ENCODE measurements at places on chromosomes 4 and X.

GRCh38 chr4:4627111-4627510 lies 85.3 kb upstream of the STX18 start:
- DNase-seq: no peak

DNA sequence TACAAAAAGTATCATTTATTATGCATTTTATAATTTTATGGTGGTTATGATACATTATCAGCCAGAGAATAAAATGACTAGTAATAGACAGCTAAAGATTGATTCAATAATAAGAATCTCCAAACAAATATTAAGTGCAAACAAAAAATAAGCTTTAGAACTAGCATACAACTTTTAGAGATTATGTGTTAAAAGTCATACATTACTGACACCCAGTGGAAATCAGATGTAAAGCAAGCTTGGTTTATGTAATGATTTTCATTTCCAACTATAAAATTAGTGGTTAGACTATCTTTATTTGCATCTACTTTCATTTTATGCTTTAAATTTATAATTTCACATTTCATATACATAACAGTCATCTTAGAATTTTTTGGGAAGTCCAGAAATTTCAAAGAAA lies 57.7 kb downstream of the IL13RA2 start:
- no peak for DNase-seq

DNA sequence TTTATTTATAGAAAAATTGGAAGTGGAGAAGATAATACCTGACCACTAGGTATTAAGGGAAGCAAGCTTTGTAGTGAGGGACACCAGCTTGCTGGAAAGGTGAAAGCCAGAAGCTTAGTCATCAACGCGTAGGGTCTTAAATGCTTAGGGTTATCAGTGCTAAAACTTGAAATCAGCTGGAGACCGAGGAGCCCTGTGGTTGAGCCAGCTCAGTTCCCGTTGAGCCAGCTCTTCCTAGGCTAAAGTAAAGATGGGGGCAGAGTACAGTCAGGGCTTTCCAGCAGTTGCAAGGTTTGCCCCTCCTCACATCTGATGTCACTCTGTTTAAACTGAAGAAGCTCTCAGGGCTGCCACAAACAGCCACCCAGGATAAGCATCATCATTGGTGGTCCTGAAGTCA lies 240.7 kb downstream of the DCLK2 start:
- DNase-seq: no peak

GRCh38 chr4:123862812-123863211 lies 466.2 kb downstream of the SPRY1 start:
- no peak for DNase-seq

DNA sequence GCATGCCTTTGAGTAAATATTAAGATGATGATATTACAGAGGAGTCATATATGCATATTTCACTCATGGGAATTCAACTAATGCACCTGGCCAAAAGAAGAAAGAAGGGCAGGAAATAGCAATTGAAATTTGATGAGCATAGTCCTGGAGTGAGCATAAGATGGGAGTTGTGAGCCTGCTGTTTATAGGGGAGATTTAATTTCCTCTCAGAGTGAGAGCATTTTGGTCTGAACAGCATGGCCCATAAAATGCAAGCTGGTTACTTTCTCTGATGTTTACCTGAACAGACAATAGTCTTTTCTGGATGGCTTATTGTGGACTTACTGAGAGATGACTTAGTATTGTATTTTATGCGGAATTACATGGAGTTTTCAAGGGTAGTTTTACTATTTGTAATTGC lies 53.6 kb downstream of the FHIP1A start:
- no peak for DNase-seq

GRCh38 chr4:145635630-145636029 lies 16.4 kb downstream of the MMAA start:
- no peak for DNase-seq

DNA sequence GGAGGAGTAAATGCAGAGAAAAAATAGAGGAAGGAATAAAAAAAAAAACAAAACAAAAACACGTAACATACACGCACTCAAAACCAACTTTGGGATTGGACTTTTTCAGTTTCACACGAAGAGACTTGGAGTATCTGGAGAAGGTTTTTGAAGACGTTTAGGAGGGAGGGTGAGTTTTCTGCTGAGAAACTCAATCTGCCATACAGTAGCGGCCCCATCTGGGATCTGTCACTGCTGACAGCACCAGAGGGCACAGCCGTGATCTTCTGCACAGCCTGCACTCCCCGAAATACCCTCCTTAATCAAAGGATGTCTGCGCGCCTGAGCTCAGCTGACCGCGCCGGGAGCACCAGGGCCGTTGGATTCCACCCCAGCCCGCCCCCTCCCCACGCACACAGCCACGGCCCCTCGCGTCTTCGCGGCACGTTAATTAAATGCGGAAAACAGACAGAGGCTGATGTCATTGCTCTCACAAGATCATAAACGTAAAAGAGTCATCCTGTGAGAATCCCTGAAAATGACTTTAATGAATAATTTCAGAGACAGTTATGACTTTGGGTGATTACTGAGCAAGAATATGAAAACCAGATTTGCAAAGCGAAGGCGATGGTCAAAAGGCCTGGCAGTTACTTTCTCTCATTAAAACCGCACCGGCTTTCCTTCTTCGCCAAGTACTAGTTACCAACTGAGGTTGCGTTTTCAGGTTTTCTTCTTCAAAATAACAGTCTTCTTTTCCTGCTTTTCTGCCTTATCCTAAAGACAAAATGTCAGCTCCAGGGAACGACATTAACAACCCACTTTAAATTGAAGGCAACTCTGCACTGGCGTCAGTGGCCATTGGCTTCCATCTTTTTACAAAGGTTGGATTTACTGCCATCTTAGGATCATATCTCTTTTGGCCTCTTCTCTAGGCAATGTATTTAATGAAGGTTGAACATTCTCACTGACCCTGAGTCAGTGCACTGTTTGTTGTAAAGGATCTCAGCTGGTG lies 10.6 kb downstream of the HAND2 start:
- no peak for DNase-seq

DNA sequence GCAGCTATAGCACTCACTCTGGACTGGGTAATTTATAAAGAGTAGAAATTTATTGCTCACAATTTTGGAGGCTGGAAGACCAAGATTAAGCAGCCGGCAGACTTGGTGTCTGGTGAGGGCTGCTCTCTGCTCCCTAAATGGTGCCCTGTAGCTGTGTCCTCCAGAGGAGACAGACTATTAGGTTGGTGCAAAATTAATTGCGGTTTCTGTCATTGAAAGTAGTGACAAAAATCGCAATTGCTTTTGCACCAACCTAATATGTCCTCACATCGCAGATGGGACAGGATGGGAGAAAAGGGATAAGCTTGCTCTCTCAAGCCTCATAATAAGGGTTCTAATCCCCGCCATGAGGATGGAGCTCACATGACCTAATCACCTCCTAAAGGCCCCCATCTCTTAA lies 258.1 kb upstream of the VCX3A start:
- no peak for DNase-seq

- DNase-seq: no peak
Observed at GRCh38 chr4:109969087-109969486, 56.4 kb downstream of the EGF start.

- no peak for DNase-seq
Observed at GRCh38 chr4:17236686-17237085, 275.2 kb downstream of the QDPR start.

DNA sequence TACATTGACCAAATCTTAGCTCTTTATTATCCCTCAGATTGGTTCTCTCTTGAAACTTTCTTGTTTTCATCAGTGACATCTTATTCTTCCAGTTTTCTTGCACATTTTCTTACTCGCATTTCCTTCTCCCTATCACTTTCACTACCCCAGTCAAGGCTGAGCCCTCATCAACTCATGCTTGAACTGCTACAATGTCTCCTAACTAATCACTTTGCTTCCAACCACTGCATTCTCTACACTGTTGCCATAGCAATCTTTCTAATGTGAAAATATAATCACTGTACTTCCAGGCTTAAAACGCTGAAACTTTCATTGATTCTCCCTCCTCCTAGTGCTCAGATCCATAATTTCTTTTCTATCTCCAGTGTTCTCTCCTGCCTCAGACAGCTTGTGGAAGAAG lies 22.2 kb upstream of the LPAR4 start:
- DNase-seq: no peak

GRCh38 chrX:118963159-118963558 lies 11.3 kb upstream of the LONRF3 start:
- DNase-seq: no peak

DNA sequence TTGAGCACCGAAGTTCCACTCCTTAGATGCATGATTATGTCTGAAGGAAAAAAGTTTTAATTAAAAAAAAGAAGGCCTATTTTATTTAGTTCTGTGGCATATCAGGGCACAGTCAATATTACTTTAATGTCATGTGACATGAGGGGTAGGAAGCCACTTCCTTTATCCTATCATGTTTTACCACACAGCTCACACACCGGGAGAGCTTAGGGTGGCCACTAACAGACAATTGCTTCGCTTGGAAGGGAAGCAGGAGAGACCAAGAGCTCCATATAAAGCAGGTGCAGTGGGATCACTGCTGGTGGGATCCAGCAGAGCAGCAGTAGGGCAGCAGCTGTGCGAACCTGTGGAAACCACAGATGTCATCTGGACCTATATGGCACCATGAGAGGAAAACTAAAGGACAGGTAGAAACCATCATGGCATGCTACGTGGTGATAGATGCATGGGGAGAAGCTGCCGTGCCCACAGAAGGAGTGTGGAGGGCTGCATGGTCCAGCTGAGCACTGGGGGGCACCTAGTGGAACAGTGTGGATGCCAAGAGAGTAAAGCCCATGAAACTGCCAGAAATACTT lies 52.0 kb downstream of the DTHD1 start:
- no peak for DNase-seq

GRCh38 chr4:164304861-164305260 lies 449.1 kb upstream of the SMIM31 start:
- no peak for DNase-seq

GRCh38 chr4:1096841-1097240 lies 16.5 kb downstream of the RNF212 start:
- no peak for DNase-seq

DNA sequence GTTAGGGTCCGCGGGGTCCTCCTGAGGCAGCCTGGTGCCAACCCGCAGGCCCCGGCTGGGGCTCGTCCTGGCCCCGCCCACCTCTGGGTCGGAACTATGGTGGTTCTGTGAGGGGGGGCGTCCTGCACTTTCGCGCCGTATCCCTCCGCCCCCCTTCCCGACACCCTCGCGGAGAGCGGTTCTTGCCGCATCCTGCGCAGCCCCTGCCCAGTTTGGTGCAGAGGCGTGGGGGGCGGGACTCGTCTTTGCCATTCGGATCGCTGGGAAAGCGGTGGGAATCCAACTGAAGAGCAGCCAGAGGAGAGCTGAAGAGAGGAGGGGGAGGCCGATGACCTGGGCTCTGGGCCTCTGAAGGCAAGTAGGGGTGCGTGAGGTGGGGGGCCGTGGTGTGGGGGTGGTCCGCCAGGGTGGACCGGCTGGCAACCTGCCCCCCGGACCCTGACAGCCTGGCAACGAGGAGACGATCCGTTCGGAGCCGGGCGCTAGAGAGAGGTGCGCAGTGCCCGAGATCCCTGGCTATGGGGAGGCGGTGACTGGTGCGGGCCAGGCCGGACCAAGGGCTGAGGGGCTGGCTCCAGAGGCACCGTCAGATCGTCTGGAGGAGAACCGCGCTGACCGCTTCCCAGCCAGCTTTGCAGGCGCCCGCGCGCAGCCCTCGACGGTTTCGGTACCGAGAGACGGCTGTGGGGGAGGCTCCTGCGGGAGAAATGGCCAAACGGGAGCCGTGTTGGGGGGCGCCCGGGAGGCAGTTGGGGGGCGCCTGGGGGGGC lies at the start of gene GPRASP1:
Gene GPRASP1, plus strand, starts transcription at position 242 of the 770 bp plus-strand sequence. CDS start 2,431 bp downstream, outside the sequence.
- no peak for DNase-seq

GRCh38 chr4:59728496-59728895 lies 1471.6 kb upstream of the ADGRL3 start:
- no peak for DNase-seq

- no peak for DNase-seq
Observed at GRCh38 chrX:17831255-17831654, 29.8 kb downstream of the RAI2 start.

DNA sequence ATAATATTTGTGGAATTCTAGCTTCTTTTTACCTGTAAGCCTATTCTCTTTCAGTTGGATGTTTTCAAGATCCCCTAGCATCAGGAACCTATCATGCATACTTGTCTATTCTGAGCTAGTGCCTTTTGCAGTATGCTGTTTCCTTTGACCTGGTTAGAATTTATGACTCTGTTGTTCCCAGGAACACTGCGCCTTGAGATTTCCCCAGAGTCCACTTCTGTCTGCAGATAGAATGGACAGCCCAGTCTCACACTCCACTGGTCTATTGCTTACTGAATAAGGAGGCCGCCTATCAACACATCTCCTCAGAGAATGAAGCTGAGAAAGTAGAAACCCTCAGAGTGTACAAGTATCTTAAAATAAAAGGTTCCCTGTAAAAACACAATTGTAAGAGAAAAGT lies 465.1 kb upstream of the GALNTL6 start:
- DNase-seq: no peak

DNA sequence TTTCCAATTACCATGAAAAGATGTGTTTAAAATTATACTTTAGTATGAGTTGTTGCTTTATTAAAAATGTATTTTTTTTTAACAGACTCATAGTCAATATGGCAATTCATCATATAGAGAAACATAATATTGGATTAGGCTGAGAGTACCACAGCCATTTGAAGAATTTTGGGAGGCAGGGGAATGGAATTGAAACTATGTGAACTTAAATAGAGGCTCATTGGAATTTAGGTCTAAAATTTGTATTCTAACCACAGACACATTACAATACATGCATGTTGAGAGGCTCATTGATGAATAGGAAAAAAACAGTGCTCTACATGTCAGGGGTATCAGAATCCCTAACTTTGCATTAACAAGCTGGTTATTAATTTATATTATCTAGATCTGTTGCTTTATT lies 269.6 kb downstream of the DKK2 start:
- DNase-seq: no peak

- no peak for DNase-seq
Observed at GRCh38 chr4:5554376-5554775, 154.0 kb downstream of the EVC2 start.

DNA sequence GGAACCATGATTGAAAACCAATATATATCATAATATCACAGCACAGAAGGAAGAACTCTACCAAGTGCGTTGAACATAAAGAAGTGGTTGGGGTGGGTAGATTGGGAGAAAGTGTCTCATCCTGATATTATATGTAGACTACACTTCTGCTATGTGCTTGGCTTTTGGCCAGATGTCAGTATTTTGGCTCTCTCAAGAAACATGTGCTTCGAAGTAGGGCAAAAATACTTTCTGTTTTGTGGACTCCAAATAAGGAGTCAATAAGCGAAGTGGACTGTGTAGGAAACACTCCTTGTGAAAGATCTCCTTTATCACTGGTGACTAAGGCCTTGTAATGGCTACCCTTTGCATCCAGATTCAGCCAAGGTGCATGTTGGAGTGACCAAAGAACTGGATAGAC lies 7.8 kb upstream of the HPSE start:
- no peak for DNase-seq

DNA sequence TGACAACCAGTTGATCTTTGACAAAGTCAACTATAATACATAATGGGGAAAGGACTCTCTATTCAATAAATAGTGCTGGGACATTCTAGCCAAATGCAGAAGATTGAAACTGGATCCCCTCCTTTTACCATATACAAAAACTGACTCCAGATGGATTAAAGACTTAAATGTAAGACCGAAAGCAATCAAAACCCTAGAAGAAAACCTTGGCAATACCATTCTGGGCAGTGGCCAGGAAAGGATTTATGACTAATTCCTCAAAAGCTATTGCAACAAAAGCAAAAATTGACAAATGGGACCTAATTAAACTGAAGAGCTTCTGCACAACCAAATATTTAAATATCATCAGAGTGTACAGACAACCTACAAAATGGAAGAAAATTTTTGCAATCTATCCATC lies 185.1 kb downstream of the NPNT start:
- DNase-seq: no peak

- no peak for DNase-seq
Observed at GRCh38 chr4:91015861-91016260, 888.7 kb downstream of the CCSER1 start.
